Stimulated activated CD4-positive, alpha-beta T cell treated with anti-CD3 and anti-CD28 coated beads, Interleukin-4, amount 100 ng/mL, for 4 hours (primary cell): ENCODE measurements at places on chromosomes 6 and 20.

DNA sequence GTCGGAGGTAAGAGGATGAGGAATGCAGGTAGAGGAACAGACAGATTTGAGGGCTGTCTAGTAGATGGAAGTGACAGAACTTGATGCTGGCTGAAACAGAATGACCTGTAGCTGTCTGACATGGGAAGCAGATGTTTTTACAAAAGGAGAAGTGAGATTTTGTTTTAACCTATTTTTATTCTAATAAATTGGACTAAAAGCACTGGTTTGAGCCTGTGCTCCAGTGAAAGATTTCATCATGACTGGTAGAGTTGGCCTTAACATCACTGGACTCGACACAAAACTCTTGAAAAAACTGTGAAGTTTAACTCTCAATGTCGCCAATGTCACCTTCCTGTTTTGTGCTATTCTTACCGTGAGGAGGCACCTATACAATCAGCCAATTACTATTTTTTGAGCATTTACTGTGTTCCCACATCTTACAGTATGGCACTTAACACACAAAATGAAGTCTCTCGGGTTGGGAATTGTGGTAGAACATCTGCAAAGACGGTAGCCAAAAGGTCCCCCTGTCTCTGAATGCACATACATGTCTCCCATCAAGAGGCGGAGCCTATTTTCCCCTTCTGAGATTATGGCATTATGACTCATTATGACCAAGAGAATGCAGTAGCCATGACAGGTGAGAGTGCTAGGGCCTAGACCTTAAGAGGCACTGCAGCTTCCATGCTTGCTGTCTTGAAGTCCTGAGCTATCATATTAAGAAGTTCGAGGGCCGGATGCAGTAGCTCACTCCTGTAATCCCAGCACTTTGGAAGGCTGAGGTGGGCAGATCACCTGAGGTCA lies 93.2 kb downstream of the FOXF2 start:
- DNase-seq, result no peak

DNA sequence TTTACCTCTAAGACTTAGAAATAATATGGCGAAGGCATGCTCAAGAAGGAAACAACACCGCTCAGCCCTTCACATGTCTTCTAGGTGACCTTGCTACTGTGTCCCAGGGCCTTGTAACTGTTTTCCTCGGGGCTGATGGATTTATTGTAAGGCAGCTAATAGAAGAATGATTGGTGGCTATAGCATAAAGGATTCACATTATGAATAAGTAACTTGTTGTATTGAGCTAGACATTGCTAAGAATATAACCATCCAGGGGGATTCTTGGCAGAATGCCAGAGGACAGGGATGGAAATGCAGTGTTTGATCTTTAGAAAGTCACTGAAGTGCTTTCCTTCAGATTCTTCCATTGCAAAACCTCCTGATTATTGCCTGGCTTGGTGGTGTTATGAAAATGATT lies 54.9 kb downstream of the PLEKHG1 start:
- no peak for DNase-seq

- no peak for DNase-seq
Observed at GRCh38 chr6:113735491-113735890, 121.7 kb upstream of the MARCKS start.

DNA sequence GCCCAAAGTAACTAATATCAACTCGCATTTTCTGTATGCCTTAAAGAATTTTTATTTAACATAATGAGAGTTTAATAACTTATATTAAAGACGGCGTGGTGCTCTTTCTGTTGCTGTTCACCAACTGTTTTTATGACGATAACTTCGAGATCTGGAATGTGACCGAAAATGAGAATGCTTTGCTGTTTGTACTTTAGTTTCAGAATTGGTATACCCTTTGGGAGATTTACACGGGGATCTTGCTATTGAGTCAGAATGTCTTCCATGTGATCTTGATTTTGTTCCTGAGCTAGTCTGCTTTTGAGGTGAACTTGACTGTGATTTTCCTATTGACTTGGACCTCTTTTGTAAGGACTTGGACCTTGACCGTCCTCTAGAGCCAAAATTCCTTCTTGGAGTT lies 17.9 kb downstream of the PNRC1 start:
- no peak for DNase-seq

- no peak for DNase-seq
Observed at GRCh38 chr6:43719511-43719910, 31.9 kb upstream of the MRPS18A start.

- DNase-seq, result no peak
Observed at GRCh38 chr6:170404036-170404435, 97.5 kb downstream of the FAM120B start.

DNA sequence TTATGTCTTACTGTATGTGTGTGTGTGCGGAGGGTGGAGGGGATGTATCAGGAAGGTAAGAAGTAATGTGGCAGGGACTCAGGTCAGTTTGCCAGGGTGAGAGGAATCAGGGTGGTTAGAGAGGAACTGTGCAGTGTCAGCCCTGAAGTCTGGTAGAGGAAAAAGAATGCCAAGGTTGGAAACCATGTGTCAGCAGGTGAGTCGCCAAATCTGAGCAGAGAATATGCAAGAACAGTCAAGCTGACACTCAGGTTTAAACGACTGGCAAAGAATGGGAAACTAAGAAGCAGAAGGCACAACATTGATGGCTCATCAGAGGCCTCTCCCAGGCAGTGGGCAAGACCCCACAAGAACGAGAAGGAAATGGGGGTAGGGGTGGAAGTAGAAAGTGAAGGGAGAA lies 107.5 kb upstream of the TBX18 start:
- DNase-seq, result no peak

DNA sequence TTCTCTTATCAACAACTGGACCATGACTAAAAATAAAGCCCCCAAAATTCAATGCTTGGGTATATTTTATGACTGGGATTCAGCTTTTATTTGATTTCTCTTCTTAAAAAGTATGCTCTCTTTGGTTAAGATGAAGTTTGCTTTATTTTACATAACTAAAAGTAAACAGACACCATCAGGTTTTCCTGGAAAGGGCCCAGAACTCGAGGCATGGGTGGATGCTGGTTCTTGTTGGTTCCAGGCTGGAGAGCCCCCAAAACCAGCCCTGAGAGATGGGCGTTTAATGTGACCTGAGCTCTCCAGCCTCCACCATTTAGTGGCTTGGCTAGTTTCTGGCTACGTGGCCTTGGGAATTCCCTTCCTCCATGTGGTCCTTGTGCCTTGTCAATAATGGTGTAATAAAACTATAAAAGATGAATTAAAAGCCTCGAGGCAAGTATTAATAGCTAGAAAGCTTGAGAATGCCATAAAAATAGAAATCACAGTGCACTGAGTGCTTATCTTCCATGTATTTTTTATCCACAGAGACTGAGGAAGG lies 34.1 kb downstream of the BANF2 start:
- no peak for DNase-seq

- DNase-seq, result no peak
Observed at GRCh38 chr20:53447316-53447715, 146.3 kb downstream of the ZNF217 start.

DNA sequence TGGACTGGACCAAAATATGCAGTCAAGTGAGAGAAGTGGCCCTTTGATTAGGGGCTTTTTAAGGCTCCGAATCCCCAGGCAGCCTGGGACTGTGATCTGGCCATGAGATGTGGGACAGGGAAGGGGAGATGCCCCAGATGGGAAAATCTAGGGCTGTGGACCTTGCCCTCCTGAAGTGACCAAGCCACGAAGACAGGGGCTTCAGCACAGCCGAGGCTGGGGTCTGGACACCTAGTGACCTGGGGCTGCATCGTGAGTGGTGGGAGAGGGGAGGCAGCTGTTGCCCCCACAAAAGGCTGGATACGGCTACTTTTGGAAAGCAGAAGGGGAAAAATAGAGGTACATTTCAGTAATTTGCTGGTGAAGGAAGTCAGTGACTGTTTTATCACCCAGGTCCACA lies 139.5 kb upstream of the SLC24A3 start:
- DNase-seq, result no peak

DNA sequence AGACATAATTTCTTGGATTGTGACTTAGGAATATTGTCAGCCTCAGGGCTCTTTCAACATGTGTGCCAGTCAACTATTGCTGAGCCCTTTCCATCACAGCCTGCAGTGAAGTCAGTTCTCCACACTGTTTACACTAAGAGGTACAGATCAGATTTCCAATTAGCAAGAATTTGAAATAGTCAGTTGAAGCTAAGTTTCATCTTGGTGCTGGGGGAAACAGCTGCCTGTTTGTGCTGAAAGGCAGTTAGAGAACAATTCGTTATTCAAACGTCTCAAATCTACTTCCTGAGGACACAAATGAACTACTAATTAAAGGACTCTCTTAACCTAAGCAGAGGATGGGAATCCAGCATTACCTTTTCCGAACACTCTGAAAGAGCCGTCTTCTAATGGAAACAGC lies 25.9 kb downstream of the ADGRF1 start:
- no peak for DNase-seq

GRCh38 chr6:153862139-153862538 lies 176.9 kb upstream of the OPRM1 start:
- DNase-seq, result no peak

DNA sequence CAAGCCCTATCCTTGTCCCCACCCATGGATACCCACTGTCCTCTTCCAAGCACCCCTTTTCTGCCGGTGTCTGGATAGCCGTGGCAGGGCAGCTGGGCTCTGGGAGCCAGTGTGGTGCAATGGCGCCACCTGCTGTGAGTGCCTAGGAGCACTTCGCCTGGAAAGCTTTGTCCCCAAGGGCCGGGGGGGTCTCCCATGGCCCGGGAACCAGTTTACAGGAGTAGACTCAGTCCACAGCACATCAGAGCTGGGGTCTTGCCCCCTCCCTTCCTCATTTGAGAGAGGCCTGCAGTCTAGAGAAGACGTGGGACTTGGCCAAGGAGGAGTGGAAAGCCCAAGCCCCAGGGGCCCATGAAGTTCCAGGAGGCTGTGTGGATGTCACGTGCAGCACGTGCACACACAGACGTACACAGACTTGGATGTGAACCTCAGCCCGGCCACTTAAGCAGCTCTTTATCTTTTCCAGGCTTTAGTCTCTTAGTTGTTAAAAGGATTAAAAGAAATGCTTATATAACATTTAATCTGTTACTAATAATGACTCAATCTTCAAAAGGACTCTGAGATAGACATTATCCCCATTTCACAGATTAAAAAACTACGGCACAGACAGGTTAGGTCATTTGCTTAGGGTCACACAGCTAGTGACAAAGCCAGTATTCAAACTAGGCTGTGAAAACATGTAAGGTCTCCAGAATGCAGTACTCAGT lies 40.9 kb upstream of the CDH22 start:
- DNase-seq, result peak; percentile 29

DNA sequence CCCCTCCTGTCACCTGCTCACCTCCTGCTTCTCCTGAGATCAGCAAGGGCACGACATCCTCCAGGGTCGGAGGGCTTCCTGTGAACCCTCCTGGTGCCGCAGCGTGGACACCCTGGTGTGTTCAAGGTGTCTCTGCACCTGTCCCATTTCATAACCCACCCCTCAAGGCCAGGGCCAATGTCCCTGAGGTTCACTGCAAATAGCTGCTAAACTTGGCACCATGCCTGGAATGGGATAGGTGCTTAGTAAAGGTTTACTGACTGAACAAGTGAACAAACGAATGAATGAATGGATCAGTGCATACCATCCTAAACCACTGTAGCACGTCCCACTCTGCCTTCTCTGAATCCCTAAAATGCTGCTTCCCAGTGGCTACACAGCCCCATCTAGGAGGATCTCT lies 35.0 kb downstream of the SIRPA start:
- DNase-seq, result no peak

GRCh38 chr6:74598462-74599393 lies 607.1 kb downstream of the COL12A1 start:
- no peak for DNase-seq

GRCh38 chr6:50655848-50656453 lies 57.4 kb upstream of the TFAP2D start:
- no peak for DNase-seq

- DNase-seq, result no peak
Observed at GRCh38 chr6:105504706-105505105, 101.8 kb upstream of the PREP start.

DNA sequence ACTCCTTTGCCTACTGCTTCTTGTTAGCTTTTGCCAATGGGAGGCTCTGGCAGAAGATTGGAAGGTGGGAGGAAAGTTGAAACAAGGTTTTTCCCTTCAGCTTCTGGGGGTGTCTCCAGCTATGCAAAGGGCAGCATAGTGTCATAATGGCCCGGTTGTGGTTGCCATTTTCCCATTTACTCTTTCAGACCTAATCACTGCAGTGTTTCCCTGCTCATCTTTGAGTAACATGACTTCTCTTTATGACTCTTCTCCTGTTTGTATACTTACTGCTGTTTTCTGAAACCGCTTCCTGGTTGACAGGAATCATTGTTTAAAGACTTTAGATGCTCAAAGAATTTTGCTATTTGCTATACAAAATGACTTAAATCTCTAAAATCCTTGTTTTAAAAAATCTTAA lies 19.9 kb downstream of the NRN1 start:
- DNase-seq, result no peak

- DNase-seq, result no peak
Observed at GRCh38 chr20:11697055-11697454, 220.6 kb upstream of the BTBD3 start.

- no peak for DNase-seq
Observed at GRCh38 chr6:152636609-152637295, 410 bp downstream of the SYNE1 start.

DNA sequence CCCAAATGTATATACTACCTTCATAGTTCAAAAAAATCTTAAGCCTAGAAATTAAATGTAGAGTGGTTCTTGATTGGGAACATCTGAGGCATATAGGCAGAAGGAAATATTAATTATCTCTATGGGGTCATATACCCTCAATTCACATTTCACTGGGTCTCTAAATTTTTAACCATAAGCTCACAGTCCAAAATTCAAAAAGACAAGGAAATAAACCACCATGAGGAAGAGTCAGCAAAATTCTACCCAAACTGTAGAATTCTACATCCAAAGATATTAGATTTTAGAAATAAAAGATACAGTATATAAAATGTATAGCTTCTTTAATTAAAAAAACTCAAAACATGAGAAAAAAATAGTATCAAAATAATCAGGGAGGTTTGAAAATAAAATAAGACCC lies 15.5 kb downstream of the LY86 start:
- DNase-seq, result no peak

GRCh38 chr20:2967841-2968240 lies 75.6 kb upstream of the GNRH2 start:
- DNase-seq, result no peak

DNA sequence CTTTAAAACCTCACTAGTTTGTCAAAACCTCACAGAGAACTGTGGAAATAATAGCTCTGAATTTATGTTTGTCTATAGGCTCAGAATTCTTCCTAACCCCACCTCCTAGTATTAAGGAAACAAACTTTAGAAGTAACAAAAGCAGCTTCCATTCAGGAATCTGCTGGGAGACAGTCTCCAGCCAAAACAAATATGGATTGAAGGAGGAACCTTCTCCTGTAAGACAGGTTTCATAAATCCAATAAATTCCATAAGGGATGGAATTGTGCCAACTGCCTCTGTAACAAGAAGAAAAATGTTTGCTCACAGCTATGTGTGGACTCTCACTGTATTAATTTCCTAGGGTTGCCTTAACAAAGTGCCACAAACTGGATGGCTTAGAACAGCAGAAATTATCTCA lies 7.5 kb downstream of the SYCP2 start:
- DNase-seq, result no peak
